ENCODE measurements at places on chromosomes 2 and 18.

DNA sequence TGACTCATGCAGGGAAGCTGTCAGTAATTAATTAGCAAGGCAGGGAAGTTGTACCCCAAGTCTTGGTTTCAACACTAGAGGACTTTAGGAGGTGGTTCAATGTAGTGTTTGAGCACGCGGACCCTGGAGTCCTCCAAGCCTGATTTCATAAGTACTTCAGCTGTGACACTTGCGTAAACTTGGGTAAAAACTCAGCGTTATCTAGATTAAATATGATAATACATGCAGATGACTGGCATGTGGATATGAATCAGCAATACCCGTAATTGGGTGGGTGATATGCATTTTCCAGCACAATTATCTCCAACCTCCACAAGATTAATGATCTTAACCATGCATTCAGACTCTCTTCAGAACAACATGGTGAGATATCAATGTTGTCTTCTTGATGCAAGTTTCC, 5.2 kb downstream of the UGT1A7 start:
- DNase-seq, result no peak

GRCh38 chr2:28991021-28991420, 9.9 kb downstream of the TOGARAM2 start:
- DNase-seq, result no peak

DNA sequence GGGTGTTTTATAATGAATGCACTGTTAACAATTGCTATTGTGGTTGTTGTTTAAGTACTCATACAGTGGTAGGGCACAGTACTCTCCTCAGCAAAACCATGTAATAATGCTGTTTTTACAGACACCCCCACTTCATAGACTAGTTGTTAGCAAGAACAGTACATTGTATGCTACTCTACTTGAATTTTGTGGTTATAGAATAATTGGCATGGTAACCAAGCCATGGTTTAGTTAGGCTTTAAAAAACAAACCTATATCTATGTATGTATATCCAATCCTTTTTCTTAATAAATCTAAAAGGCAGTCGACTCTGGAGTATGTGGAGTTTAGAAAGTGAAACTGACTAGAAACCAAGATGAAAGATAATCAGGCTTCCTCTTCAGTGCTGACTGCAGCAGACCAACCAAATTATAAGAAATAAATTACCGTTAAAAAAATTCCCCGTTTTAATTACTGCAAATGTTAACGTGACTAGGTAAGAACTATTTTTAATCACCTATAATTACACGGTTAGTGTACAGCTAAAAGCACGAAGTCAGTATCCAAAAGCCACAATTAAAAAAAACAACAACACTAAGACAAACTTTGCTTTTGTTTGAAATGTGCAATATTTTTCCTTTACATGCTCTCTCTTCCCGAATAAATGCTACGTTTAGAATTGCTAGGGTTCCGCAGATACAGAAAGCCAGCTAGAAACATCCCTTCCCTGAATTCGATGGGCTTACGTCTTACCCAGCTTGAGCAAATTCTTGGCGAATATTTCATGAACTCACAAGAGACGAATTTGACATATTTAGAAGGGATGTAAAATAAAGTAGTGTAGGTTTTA, 113.3 kb upstream of the SERTAD2 start:
- peak; percentile 36 for DNase-seq

DNA sequence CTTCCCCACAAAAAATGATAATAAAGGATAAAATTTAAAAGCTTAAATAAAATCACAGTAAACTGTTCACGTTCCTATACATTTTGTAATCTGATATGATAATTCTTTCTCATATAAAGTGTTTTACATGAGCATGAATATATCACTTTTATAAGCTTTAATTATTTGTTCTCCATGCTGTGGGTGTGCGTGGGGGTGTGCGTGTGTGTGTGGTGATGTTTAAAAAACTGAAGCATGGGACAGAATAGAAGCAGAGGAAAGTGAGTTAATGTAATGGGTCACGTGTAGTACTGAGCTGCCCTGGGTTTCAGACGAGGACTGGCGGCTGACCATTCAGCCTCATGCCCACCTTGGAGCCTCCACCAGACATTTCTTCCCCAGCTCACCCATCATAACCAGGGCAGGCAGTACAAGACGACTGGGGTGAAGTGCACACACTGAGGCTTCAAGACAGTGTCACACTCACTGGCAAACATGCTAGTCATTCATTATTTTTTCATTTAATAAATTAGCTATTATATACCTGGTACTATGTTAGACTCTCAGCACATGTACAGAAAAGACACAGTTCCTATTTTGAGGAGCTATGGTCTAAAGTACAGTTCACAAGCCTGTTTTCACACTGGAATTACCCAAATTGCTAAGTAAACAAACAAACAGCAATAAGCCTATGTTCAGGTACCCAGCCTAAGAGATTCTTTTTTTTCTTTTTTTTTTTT, 97.2 kb upstream of the LPIN2 start:
- DNase-seq, result no peak

DNA sequence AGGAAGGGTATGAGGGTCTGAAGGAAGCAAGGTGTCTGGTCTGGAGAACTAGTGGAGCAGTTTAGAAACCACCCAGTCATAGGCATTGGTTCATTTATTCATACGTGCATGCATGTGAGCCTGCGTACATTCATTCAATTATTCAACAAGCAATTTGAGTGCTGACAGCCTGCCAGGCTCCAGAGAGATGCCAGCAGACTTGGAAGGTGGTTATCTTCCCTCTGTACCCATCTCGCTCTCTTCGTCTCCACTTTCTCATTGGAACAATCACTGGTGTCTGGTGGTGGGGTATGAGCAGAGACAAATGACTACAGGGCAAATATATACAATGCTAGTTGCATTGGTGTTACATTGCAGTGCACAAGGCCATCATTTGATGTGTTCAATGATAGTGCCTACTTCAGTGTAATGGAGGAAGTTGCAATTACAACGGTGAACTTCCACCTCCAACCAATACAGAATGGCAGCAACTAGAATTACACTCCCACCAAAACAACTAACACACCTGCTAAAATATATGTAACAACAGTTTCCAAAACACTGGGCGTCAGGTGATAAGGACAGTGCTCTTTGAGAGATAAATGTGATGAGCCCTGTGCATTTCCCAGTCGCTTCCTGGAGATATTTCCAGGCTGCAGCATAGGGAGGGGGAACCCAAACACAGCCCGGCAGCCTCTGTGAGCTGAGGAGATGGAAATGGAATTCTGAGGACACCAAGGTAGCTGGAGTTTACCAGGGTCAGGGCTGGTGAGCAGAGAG, 32.6 kb upstream of the CNGA3 start:
- no peak for DNase-seq

DNA sequence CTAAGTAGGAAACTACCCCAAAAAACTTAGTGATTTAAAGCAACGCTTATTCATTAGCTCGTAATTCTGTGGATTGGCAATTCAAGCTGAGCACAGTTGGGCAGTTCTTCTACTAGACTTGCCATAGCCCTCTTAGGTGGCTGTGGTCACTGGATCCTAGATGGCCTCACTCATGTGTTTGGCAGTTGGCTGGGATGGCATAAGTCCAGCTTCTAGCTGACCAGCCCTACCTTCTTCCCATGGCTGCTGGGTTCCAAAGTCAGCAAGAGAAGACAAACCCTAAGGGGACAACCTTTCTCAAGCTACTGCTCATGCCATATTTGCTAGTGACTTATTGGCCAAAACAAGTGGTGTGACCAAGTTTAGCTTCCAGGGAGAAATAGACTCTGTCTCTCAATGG, 95.3 kb downstream of the COPS8 start:
- DNase-seq, result no peak

DNA sequence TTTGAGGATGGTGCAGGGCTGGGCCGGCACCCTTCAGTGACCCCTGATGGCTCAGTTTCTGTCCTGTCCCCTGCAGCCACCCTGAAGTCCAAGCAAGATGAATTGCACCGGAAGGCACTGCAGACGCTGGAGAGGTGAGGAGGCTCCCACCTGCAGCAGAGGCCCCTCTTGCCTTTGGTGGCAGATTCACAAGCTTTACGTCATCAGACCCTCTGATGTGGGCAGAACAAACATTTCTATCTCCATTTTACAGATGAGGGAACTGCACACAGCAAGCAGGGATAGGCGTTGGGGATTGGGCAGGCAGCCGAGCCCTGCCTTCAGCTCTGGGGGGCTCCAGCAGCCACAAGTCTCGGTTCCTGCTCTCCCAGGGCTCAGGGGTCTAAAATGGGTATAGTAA, 107.7 kb upstream of the MCFD2 start:
- DNase-seq, result no peak

DNA sequence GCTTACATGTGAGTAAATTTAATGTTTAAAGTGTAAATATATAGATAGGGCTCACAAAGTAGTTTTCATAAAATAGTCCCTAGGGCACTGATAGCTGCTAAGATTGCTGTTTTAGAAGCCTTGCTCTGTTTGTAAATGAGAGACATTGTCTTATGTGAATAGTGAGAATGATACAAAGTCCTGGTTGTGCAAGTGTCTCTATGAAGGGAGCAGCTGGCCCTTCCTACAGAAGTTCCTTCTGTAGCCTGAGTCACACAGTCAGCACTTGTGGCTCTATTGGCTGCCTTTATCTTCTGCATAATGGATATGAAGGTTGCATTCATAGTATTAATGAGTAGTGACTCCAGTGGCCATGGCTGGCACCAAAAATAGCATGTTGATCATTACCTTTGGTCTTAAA, 279.7 kb downstream of the OSR1 start:
- no peak for DNase-seq

DNA sequence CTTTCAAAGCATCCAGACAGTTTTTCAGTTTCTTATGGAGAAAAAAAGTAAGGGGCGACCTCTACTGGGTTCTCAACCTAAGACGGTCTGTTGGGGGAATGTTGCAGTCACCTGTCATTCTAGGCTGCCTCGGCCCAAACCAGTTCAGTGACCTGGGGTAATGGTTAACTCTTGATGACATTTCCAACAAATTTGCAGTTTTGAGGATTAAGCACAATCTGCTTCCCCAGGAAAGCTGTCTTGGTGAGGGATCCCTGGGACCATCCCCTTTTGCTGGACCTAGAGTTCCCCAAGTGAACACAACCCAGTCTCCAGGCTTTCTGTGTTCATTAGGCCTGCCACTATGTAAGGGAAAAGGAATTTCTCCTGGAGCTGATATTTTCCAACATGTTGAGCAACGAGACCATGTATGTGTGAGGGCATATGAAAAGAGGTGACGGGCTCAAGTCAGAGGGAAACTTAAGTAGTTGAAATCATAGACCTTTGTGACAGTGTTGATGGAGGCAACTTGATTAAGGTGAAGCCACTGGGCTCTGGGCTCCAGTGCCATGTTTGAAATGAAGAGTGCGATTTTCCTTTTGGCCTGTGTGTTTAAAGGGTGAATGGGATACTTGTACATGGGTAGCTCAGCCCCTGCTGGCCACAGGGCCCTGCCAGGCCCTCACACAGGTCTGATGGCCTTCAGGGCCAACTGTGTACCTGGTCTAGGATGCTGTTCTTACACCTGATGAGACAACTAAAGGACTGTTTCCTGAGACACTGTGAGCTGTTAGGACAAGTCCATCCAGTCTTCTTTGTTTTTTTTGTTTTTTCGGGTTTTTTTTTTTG, 27.0 kb downstream of the FOSL2 start:
- DNase-seq, result peak; percentile 66

DNA sequence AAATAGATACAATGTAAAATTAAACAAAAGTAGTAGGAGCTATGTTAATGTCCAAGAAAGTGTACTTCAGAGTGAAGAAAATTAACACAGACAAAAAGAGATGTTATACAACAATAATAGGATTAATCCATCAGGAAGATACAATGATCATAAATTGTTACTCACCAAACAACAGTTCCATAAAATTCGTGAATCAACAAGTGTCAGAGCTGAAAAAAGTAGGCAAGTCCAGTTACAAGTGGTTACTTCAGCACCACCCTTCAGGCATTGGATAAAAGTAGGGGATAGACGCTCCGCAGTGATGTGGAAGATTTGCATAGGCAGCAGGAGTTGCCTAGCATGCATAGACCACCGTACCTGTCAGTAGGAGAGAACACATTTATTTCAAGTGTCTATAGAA, 77.8 kb downstream of the ATP9B start:
- no peak for DNase-seq

GRCh38 chr2:204533629-204534370, 11.5 kb upstream of the PARD3B start:
- peak; percentile 66 for DNase-seq

DNA sequence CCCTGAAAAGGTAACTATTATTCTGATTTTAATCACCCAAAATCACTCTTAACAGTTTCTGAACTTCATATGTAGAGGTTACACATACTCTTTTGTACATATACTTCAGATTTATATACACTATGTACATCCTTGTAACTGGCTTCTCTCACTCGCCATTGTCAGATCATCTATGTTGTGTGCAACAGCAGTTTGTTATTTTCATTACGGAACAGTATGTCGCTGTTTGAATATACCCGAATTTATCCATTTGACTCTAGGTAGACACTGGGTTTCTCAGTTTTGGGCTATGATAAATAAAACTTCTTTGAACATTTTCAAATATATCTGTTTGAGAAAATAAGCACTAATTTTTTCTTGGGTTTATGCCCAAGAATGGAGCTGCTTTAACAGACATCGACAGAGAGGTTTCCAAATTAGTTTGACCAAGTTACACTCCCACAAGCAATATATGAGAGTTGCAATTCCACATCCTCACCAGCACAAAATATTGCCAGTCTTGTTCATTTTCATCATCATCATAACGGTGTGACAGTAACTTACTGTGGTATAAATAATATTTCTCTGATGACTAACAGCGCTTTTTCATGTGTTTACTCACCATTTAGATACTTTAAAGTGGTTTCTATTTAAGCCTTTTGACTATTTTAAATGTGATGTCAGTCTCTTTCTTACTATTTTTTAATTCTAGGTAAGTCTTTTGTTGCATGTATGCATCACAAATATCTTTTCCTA, 80.9 kb downstream of the SMC6 start:
- no peak for DNase-seq

- DNase-seq, result no peak
Observed at GRCh38 chr18:47346016-47346415, 94.6 kb upstream of the SKOR2 start.

DNA sequence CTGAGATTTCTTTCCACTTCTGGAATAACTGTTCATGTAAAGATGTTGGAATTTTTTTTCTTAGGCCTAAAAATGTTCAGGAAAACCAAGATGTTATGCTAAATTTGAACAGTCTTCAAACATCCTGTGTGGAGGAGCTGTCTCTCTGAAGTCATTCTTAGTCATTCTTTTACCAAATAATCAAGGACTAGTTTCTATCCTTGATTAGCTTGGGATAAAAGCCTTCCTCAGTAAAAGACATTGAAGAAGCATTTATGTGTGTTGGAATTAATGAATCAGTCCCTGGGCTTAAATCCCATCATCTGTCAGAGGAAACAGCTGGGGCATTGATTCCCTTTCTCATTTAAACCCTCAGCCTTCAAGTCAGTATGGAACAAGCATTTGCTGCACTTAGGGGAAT, 300.1 kb upstream of the NXPH2 start:
- no peak for DNase-seq

GRCh38 chr2:75870133-75870532, 159.4 kb upstream of the GCFC2 start:
- DNase-seq, result no peak

Measured in HT-29 (cell line).